Activated CD8-positive, alpha-beta memory T cell treated with anti-CD3 and anti-CD28 coated beads for 1 hour (primary cell): ENCODE measurements at places on chromosomes 7 and 10.

GRCh38 chr10:3964516-3964915 is 179.5 kb upstream of the KLF6 start:
- no peak for DNase-seq

DNA sequence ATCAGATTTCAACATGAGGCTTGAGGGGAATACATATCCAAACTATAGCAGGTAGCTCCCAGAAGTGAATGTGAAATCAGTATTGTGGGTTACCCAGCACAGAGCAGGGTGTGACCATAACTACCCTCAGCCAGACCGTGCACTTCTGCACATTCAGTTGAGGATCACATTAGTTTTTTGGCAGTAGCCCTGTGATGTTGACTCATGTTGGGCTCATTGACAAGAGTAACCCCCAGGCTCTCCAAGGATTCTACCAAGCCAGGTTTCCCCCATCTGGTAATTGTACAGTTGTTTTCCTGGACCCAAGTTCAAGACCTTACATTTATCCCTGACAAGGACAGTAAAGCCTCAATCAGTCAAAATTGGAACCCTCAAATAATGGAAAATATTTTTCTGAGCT is 11.7 kb upstream of the CPA4 start:
- no peak for DNase-seq

GRCh38 chr7:139598642-139599041 is 75.2 kb downstream of the CLEC2L start:
- DNase-seq: no peak

- DNase-seq: no peak
These were observed 16.9 kb downstream of the MYO1G start for GRCh38 chr7:44961844-44962482.

DNA sequence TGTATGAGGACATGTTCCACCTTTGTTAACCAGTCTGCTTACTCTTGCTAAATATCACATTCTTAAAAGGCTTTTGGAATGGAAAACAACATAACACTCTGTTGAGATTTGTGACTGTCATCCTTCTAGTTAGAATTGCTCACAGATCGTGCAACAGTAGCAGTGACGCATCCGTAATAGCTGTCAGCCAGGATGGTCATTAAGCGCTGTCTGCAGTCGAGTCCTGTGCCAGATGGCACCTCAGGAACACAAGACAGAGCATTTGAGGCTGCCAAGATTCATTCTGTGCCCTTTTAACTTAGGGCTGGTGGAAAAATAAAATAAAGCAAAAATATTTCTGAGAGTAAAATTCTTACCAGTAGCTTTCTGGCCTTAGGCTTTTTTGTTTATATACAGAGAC is 348.6 kb downstream of the ANKRD7 start:
- no peak for DNase-seq

DNA sequence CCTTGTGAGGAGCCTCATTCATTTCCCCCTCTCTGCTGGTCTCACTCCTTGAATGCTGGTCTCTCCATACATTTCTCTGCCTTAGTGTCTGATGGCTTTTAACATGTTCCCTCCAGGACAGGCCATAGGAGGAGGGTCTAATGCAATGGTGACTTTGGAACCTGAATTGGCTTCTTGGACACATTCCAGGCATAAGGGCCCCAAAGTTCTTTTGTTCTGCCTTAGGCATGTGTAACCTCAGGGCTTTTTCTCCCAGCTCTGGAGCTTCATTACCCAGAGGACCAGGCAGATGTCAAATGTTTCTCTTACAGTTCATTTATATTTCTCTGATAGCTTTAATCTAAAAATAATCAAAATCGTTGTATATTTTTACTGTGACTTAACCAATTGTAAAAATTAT is 162.6 kb downstream of the SDK1 start:
- no peak for DNase-seq

- no peak for DNase-seq
These were observed 97.5 kb downstream of the PTPN20 start for GRCh38 chr10:47008769-47009168.

GRCh38 chr10:5601826-5602495 is 64.4 kb downstream of the ASB13 start:
- no peak for DNase-seq

- DNase-seq: no peak
These were observed 168.2 kb downstream of the SH2D4B start for GRCh38 chr10:80705899-80706298.

DNA sequence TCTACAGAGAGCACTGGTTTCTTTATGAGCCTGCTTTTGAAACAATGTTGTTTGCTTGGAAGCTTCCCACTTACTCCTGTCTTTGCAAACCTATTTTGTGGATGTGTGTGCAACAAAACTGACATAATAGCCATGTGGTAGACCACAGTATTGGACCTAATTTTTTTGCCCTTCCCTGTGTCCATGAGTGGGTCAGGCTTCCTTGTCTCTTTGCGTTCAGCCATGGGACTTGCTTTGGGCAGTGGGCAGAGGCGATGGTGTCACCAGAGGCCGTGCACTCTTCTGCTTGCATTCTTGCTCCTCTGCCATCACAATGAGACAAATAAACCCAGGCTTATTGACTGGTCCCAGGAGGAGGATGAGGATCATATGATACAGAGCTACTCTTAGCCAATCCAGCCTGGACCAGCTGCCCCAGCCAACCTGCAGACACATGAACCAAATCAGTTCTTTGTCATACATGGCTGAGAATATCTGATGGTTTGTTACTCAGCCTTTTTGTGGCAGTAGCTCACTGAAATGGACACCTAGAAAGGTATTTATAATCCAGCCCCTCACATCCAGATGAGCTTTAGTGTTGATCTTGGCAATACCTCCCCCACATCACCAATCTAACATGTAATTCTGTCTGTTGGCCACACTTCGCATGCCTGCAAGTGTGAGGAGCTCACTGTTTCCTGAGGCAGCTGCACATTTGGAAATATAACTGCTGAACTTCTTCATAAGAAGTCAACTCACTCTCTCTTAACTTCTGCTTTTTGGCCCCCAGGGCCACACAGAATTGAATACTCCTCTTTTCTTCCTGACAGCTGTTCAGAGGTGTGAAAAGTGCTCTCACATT is 427.8 kb upstream of the ZMIZ1 start:
- no peak for DNase-seq

- DNase-seq: no peak
These were observed 35.3 kb upstream of the HIBADH start for GRCh38 chr7:27697861-27698430.

- no peak for DNase-seq
These were observed 135.0 kb downstream of the ACTR3B start for GRCh38 chr7:152894295-152895170.

- DNase-seq: no peak
These were observed 5.9 kb downstream of the TTYH3 start for GRCh38 chr7:2637505-2638223.

- no peak for DNase-seq
These were observed 1.2 kb downstream of the HIPK2 start for GRCh38 chr7:139776486-139777132.

GRCh38 chr10:121027371-121027770 is 176.2 kb downstream of the WDR11 start:
- no peak for DNase-seq

- DNase-seq: no peak
These were observed 299.6 kb upstream of the SP4 start for GRCh38 chr7:21128062-21128817.

DNA sequence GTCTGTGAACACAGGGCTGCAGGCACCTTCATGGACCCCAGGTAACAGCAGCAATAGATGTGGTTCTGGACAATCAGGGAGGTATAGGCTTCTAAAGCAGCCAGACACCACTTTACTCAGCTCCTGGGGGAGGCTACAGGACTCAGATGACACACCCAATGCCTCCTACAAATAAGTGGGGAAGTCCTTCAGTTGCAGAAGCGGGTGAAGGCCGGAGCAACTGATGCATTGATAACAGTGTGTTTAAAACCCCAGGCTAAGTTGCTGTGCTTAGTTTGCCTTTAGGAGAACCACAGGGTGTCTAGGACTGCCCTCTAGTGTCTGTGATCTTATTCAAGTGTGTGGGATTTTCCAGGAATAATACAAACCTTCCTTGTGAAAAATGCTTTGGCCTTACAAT is 5.9 kb upstream of the ITGA8 start:
- DNase-seq: no peak

DNA sequence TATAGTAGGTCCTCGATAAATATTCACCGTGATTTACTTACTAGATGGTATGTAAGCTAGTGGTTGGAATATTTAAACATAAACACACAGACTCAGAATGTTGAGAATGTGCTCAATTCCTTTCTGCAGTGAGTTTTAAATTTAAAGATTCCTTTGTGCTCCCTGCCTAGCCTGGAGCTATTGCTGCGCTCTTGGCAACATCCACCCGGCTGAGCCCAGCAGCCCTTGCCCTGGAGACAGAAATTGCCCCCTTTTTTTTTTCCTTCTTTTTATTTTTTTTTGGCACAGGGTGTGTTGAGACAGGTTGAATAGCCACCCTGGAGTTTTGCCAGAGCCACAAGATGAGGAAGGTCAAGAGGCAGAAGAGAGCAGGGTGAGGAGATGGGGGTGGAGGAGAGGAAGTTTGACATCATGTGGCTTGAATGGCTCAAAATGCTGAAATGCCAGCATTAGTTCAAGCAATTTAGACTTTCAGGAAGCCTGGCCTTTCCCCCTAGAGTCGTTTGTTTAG is 180.8 kb downstream of the PRKCQ start:
- no peak for DNase-seq

DNA sequence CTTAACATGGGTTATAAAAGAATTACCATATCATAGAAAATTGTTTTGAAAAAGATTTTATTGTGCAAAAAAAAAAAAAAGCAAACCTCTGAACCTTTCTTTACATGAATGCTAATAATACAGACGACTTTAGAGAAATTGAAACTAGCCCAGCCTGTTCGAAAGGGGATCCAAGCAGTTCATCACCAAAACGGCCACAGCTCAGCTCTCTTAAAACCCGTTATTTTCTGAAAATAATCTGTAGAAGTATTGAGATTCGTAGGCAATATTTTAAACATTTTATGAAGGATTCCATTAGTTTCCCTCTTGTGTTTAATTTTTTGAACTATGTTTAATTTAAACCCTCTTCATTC is 9.9 kb upstream of the GSAP start:
- DNase-seq: no peak

GRCh38 chr10:33509231-33509831 is 174.9 kb upstream of the NRP1 start:
- no peak for DNase-seq

DNA sequence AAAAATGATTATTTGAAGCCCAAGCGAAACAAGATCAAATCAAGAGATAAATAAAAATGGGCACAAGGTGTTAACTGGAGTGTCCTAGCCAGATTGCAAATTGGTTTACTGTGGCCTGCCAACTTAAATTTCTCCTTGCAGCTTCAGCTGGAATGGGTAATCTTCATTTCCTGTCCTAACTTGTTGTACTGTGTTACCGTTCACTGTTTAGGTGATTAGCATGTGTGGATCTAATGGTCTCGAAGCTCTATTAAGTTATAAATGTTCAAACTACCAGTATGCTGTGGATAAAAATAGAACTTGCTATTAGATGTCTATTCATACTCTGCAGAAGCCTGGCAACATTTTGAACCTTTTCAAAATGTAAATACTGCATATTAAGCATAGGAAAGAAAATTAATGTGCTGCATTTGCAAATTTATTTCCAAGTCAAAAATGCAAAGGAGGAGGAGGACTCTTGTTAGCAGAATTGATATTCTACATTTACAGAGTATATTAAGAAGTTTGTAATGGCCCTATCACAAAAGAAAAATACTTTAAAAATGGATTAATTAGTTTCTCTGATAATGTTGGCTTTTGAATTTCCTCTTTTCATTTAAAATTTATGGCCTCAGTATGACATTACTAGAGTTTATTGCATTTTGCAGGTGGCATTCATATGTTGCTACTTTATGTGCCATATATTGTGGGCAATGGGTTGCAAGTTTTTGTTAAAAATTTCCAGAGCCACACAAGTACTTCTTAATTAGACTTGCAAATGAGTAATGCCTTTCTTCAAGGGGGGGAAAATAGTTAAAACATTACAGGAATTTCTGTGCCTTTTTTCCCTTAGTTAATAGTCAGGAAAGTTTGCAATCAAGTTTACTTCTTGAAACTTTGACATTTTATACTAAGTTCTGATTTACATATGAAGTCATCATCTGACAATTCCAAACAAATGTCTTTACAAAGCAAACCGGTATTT is 92.1 kb downstream of the CABCOCO1 start:
- no peak for DNase-seq

- DNase-seq: no peak
These were observed 26.4 kb upstream of the GNA12 start for GRCh38 chr7:2870471-2870931.

- no peak for DNase-seq
These were observed 13.2 kb downstream of the HYCC1 start for GRCh38 chr7:23000597-23001360.

GRCh38 chr10:75782463-75783248 is 351.2 kb downstream of the LRMDA start:
- DNase-seq: no peak

- no peak for DNase-seq
These were observed 1.1 kb upstream of the PPP1R9A start for GRCh38 chr7:94906065-94906851.

- DNase-seq: no peak
These were observed 17.7 kb upstream of the GTPBP4 start for GRCh38 chr10:970311-971149.

DNA sequence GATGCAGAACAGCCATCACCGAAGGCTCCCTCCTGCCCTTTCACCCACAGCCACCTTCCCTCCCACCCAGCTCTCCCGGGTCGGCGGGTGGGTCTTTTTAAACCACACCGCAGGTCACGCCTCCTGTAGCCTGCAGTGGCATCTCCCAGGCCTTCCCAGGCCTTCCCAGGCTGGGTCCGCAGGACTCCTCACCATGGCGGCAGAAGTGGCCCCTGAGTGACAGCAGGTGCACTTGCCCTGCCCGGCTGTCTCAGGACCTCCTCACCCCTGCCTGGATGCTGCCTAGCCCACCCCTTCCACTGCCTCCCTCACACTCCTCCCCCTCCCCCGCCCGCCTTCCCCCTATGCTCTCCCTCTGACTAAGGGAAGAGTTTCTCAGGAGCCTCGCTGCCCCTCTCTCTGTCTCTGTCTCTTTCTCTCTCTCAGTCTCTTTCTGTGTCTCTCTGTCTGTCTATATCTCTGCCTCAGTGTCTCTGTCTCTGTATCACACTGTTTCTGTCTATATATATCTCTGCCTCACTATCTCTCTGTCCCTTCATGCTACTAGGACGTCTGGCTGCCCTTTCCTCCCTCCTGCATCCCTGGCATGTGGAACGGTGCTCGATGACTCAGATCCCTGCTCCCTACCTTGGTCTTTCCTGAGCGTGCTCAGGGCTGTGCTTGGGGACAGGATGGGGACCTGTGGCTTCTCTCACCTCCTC is 57.5 kb downstream of the GLRX3 start:
- no peak for DNase-seq

- DNase-seq: no peak
These were observed 99.6 kb upstream of the NPS start for GRCh38 chr10:127449490-127449889.
